Anterior cingulate cortex (tissue), 58 donors: ENCODE measurements at places on chromosomes 2 and 18.

DNA sequence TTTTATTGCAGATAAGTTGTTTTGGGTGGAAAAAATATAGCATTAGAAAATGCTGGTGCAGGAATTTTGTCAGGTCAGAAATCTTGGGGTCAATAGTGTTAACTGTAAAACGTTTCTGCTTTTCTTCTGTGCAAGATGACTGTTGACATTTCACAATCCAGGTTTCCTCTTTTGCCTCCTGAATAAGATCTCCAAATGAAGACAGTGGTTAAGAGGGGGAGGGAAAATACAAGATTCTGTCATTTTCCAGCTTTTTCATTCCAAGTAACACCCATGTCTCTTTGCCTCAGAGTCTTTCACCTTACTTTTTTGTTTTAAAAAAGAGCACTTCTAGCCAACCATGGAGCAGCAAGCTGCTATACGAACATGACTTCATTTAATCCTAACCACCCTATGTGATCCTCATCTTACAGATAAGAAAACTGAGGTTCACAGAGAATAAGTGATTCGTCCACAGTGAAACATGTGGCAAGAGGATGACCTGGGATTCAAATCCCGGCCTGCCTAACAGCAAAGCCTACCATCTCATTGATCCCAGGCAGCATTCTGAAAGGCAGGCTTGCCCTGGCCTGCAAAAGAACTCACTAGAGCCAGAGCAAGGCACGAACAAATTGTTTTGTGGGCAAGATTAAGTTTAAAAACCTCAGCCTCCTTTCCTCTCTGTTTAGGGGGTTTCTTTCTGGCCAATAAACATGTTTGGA is 3.0 kb downstream of the PLEK start:
- no peak for DNase-seq

GRCh38 chr2:219592736-219593135 is 4.9 kb upstream of the STK11IP start:
- no peak for DNase-seq

DNA sequence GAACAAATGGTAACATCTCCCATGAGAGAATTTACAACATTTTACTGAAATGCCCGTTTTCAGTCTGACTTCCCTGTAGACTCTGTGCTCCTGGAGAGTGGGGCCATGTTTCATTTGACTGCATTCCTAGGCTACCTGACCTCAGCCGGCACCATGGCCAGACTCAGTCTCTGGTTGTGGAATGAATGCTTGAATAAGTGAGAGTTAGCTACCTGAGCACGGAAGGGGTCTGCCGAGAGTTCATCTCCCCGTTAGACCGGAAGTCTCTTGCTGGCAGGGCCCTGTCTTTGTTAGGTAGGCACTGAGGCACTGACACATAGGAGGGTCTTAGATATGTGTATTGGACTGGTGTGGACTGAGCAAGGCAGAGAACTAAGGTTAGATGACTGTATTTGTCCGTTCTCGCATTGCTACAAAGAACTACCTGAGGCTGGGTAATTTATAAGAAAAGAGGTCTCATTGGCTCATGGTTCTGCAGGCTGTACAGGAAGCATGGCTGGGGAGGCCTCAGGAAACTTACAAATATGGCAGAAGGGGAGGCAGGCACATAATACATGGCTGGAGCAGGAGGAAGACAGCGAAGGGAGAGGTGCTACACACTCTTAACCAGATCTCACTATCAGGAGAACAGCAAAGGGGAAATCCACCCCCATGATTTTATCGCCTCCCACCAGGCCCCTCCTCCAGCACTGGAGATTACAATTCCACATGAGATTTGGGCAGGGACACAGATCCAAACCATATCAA is 271.2 kb downstream of the GLI2 start:
- no peak for DNase-seq

- no peak for DNase-seq
These were observed 109.9 kb upstream of the CAB39 start for GRCh38 chr2:230602562-230603230.

GRCh38 chr2:102144128-102144527 is 1.6 kb downstream of the IL1R1 start:
- no peak for DNase-seq

- DNase-seq, result no peak
These were observed 79.4 kb upstream of the DNAJC10 start for GRCh38 chr2:182636699-182637098.

- no peak for DNase-seq
These were observed 90.0 kb downstream of the WDSUB1 start for GRCh38 chr2:159196393-159196925.

GRCh38 chr2:65504814-65505697 is 72.7 kb upstream of the SPRED2 start:
- DNase-seq, result no peak

GRCh38 chr2:197713271-197713670 is 8.1 kb downstream of the MARS2 start:
- no peak for DNase-seq
